ENCODE measurements at places on chromosomes 7 and 10.

GRCh38 chr7:94907026-94907810 is at the start of gene PPP1R9A:
TSS of gene PPP1R9A (plus strand) at chr7:94907594. CDS start at chr7:94910114, 2,520 bp downstream.
- DNase-seq, result no peak

DNA sequence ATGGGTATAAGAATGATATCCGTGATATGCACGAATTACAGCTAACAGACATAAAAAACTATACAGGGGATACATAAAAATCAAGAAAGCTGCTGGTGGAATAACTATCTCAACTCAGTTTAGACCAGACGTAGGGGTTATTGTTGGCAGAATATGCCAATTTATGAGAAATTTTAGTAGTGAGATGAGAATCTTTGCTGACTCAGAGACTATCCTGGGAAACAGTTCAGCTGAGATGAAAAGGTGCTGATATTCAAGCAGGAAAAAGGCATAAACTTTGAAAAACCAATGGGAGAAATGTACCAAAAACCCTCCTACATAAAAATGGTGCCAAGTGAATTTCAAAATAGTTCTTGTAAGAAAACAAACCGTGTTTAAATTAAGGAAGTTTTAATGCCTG is 3.3 kb downstream of the MRPS33 start:
- DNase-seq, result no peak

- DNase-seq, result no peak
These were observed 210.4 kb downstream of the SKIDA1 start for GRCh38 chr10:21314906-21315644.

DNA sequence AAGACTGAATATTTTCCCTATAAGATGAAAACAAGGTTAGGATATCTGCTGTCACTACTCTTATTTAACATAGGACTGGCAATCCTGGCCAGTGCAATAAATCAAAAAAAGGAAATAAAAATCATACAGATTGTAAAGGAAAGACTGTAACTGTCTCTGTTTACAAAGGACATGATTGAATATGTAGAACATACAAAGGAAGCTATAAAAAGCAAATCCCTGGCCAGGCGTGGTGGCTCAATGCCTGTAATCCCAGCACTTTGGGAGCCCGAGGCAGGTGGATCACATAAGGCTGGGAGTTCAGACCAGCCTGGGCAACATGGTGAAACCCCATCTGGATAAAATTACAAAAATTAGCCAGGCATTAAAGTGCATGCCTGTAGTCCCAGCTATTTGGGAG is 15.8 kb downstream of the ZNF485 start:
- no peak for DNase-seq

GRCh38 chr10:123442901-123443300 is 223.3 kb upstream of the GPR26 start:
- no peak for DNase-seq

DNA sequence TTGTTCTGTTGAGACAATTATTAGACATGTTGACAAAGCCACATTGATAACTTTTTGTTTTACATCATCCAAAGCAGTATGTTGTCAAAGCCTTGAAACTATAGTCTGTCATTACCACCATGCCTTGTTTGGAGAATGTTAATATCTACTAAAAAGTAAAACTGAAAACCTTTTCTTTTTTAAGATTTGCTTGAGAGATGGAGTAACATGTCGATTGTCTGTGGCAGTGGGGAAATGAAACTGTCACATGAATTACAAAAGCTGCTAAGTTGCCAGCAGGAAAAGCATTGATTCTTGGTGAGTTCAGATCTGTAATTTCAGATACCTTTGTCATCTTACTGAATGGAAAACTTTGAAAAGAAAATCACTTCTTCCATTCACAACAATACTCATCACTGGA is 69.1 kb downstream of the TFPI2 start:
- DNase-seq, result no peak

GRCh38 chr10:95289003-95289920 is 1.5 kb downstream of the PDLIM1 start:
- no peak for DNase-seq

DNA sequence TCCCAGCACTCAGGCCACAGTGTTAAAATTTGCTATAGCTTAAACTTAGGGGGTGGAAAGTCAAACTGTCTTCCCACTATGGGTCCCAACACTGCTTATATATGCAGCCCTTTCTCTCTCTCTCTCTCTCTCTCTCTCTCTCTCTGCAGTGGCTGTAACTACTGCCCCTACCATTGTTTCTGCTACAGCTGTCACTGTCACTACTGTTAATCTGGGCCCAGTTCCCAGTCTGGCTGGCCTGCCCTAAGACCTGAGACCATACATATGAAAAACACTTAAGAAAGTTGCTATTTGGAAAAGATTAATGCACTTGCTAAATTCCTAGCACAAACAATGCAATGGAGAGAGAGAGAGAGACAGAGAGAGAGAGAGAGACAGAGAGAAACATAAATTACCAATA is 78.6 kb downstream of the THSD7A start:
- no peak for DNase-seq

DNA sequence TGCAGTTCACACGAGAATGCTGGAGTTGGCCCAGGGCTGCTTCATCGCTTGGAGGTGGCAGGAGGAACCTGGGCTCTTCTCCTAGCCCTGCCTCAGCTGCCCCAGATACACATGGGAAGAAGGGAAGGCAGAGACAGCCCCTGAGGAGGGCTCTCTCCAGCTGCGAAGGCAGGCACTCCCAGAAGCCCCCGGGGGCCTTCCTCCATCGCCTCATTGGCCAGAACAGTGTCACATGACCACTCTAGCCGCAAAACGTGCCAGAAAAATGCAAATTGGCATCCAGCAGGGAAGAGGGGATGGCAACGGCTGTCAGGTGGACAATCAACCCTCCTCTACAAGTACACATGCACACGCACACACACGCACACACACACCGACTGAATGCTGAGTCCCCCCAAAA is 217.8 kb upstream of the FRMD4A start:
- DNase-seq, result no peak

DNA sequence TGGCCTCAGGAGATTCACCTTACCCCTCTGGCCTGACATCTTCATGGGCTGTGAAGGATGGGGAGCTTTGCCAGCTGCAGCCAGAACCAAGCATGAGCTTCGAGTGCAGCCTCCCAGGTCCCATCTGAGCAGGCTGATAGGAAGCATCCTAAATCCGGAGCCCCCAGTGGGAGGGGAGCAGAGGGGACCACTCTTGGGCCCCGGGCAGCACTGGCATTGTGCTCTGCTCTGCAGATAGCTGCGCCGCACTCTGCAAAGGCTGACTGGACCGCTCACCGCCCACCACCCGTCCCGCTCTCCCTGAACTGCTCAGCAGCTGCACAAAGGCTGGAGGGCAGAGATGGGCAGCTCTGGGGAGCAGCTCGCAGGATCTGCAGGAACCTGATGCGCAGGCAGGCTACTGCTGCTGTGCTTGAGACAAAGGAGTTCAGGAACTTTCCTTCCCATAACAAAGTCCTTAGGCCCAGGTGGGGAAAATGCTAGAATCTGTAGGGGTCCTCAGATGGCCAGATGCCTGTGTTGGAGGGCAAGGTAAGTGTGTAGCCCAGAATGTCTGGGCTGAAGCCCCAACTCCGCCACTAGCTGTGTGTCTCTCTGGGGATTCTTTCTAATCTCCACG is 51.8 kb downstream of the ARHGAP22 start:
- DNase-seq, result no peak

- no peak for DNase-seq
These were observed 159.9 kb upstream of the MGMT start for GRCh38 chr10:129307141-129307540.

DNA sequence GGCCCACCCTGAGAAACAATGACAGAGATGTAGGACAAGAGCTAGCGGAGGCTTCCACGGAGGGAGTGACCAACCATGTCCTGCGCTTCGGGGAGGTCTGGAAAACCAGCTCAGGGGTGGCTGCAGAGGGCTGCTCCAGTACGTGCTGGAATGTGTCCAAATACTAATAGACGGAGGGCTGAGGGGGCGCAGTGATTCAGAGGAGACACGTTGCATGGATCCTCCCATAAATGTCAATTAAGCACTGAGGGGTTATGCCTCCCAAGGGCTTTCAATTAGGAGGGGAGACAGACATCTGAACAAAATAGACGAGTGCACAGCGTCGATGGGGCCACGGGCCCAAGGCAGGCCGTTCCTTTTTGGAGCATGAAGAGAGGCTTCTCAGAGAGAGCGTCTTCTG is 51.0 kb upstream of the NPS start:
- DNase-seq, result no peak

- DNase-seq, result no peak
These were observed 5.6 kb downstream of the PDSS1 start for GRCh38 chr10:26703096-26703495.

DNA sequence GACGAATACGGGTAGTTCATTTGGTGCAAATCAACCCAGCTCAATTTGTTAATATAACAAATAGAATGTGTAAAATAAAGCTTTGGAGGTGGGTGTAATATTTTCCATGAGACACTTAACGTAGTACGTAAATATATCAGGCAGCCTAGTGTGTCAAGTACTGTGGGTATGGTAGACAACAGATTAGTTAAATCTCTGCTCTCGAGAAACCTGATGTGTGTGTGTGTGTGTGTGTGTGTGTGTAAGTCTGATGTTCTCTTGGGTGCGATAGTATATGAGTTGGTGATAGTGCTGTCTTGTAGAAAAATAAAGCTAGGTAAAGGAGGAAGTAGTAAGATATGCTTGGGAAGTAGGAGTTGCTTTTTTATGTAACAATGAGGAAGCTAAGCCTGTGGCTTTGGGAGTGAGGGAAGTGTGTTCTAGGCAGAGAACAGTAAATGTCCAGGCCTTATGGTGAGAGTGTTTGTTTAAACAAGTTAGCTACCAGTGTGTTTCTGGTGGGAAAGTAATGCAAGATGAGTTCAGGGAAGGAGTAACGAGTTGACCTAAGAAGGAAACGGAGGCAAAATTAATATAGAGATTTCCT is 26.1 kb downstream of the WAC start:
- DNase-seq, result no peak

All from brain pericyte (primary cell).